ENCODE measurements at places on chromosomes 5 and 9.

DNA sequence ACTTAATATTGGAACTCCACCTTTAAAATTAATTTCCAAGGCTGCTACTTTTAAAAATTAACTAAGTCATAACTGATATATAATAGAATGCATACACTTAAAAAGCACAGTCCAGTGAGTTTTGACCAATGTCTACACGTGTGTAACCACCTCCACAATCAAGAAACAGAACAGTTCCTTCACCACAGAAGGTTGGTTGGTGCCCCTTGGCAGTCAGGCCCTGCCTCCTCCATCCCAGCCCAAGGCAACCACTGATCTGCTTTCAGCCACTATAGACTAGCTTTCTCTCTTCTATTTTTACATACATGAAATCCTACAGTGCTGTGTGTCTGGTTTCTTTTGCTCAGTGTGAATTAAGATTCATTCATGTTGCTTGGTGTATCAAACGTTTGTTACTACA is 215.2 kb downstream of the CRB2 start:
- DNase-seq = no peak

- no peak for DNase-seq
Measured at GRCh38 chr5:138230261-138230660, 17.1 kb upstream of the CDC23 start.

- no peak for DNase-seq
Measured at GRCh38 chr9:108722396-108722795, 133.4 kb downstream of the ACTL7B start.

DNA sequence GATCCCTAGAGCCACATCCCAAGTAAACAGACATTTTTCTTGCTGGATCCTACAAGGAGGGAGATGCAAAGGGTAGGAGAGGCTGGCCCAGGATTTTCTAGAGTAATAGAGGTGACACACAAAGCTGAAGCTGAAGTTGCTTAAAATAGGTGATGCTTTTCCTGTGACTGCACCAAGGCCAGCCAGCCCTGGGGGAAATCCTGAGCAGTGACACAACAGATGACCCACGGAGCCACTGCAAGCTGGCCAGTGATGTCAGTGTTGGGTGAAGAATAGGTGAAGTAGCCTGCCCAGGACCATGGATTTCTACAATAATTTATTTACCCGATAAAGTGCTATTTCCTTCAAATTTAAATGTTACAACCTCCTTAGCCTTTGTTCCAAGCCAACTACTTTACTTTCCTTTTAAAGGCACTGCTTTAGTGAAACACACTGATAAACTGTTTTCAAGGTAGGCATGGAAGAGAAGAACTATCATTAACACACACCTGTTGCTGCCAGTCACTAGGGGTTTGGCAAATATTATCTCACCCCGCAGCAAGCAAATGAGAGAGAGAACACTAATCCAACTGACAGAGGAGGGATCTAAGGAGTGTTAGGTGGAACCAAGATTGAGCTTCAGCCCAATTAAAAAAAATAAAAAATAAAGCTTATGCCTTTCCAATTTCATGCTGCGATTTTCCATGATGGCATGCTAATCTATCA is 123.5 kb downstream of the CTNND2 start:
- DNase-seq = no peak

DNA sequence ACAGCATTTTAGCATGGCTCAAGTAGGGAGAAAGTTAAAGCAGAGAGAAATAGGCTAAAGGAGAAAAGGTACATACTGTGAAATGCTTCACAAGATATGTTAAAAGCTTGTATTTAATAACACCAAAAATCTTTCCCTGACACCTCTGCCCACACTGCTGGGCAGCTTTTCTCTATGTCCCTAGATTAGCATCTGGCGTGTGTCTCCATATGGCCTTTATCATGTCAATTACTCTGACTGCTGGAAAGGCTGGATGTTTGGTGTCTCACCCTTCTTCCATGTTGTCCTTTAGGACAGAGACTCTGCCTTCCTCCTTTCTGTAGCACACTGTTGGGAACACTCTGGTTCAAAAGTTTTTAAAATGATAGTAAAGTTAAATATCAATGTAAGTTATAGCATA is 122.5 kb downstream of the OXCT1 start:
- no peak for DNase-seq

GRCh38 chr5:123771715-123772114 is 259.7 kb downstream of the CSNK1G3 start:
- DNase-seq = no peak

Data from CD4-positive, alpha-beta memory T cell (primary cell).